Ovary (tissue), 10 donors: ENCODE measurements at places on chromosomes 6 and 20. TPM values are rescaled to one million over a fixed set of nuclear protein-coding genes. Genes with fewer than 3 reads are reported as not detected.

- H3K27ac ChIP-seq: peak overlapping the region; percentile 62
- DNase-seq: peak; percentile 28
- H3K27me3 ChIP-seq: no peaks in the 10 kb centered on the region
Measured at GRCh38 chr6:111872401-111873177, 663 bp downstream of the FYN start.

GRCh38 chr20:33685328-33686099 lies 671 bp downstream of the E2F1 start:
- H3K36me3 ChIP-seq: no peaks in the 10 kb centered on the region
- no peak overlapping the region for H3K27ac ChIP-seq
- no peaks in the 10 kb centered on the region for H3K27me3 ChIP-seq
- H3K4me1 ChIP-seq: peaks cover 24% of the 10 kb centered on the region
- DNase-seq: no peak

DNA sequence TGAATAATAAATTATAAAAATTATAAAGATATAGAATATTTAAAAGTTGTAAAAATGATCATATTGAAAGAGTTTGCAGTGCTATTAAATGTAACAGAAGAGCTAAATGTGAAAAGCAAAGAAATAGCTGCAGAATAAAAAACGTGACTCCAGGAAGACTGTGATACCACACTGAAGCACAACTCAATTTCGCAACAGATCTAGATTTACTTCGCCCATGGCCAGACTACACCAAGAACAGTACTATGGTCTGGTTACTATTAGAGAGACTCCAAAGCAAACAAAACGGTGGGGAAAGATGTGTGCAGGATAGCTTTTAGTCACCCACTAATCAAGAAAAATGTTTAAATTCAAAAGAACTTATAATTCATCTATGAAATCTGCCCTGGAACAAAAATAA lies 1.9 kb downstream of the CHD6 start:
- no peak for DNase-seq
- H3K27ac ChIP-seq: no peak overlapping the region
- H3K4me3 ChIP-seq: no peak overlapping the region

The TBXT gene
- not detected for total RNA-seq

The MGME1 gene
- total RNA-seq: 11.9 TPM

GRCh38 chr20:22525821-22526220 lies 58.6 kb downstream of the FOXA2 start:
- H3K27ac ChIP-seq: no peak overlapping the region
- no peak overlapping the region for H3K4me3 ChIP-seq
- no peaks in the 10 kb centered on the region for H3K27me3 ChIP-seq
- no peaks in the 10 kb centered on the region for H3K36me3 ChIP-seq

The PPP1R14C gene
- 8.6 TPM for total RNA-seq

- H3K36me3 ChIP-seq: no peaks in the 10 kb centered on the region
- DNase-seq: no peak
- H3K27ac ChIP-seq: no peak overlapping the region
- H3K4me1 ChIP-seq: peaks cover 1% of the 10 kb centered on the region
Measured at GRCh38 chr20:44302026-44302669, 8.9 kb downstream of the FITM2 start.

DNA sequence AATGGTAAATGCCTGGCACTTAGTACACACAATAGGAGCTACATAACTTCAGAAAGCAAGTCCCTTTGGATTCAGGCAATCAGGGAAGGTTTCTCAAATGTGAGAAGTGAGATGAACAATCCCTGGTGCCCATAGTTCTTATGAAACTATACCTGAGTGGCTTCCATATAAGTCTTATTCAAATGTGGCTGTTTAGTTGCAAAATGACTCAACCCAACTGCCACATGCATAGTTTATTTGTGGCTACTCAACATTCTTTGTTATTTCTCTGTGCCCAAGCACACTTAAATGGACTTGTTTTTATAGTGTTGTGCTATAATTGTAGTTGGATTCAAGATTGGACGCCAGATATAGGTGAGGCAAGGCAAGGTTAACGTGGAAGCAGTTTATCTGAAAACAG lies 93.7 kb upstream of the ATXN1 start:
- H3K27me3 ChIP-seq: no peaks in the 10 kb centered on the region
- no peaks in the 10 kb centered on the region for H3K4me1 ChIP-seq
- H3K36me3 ChIP-seq: no peaks in the 10 kb centered on the region
- H3K27ac ChIP-seq: no peak overlapping the region
- no peak overlapping the region for H3K4me3 ChIP-seq

DNA sequence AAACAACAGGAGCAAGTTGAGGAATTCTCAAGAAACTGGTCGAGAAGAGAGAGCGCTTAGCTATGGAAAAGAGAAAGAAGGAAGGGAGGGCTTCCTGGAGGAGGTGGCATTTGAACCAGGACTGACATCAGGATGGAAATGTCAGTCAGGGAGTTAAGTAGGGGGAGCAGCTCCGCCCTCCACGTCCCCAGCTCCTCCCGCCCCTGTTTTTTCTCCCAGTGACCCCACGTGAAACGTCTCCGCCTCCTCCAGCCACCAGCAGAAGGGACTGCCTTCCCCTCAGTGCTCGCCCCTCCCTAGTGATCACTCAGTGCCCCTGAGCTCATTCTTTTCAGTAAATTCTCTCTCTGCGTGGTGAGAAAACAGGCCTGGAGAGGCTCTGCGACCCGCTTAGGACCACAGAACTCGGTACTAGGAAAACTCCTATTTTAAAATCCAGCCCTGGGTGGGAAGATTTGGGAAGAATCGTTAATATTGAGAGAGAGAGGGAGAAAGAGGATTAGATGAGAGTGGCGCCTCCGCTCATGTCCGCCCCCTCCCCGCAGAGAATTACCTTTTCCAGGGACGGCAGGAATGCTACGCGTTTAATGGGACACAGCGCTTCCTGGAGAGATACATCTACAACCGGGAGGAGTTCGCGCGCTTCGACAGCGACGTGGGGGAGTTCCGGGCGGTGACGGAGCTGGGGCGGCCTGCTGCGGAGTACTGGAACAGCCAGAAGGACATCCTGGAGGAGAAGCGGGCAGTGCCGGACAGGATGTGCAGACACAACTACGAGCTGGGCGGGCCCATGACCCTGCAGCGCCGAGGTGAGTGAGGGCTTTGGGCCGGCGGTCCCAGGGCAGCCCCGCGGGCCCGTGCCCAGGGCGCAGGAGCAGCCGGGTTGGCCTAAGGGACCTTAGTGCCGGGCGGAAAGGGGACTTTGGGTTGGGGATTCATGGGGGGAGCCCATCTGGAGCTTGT lies 4.6 kb downstream of the HLA-DPB1 start:
- H3K4me3 ChIP-seq: peak overlapping the region; percentile 40
- H3K36me3 ChIP-seq: no peaks in the 10 kb centered on the region
- H3K27me3 ChIP-seq: no peaks in the 10 kb centered on the region
- DNase-seq: peak; percentile 71

DNA sequence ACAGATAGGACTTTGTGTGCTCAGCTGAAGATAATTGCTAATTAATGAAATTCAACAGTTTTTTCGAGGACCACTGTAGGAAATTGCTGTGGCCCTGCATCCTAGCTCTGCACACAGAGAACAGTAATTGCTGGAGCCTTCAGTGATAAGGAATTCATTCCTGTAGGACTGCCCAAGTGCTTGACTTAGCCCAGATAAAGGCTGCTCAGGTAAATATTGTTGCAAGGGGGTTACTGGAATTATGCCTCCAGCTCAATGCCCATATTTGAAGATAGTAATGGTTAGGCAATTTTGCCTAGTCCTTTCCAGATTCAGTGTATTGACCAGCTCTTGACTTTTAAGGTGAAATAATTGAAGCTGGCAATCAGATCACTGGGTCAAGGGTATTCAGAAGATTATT lies 122.9 kb downstream of the SLC24A3 start:
- DNase-seq: no peak
- no peak overlapping the region for H3K27ac ChIP-seq
- H3K4me3 ChIP-seq: no peak overlapping the region

DNA sequence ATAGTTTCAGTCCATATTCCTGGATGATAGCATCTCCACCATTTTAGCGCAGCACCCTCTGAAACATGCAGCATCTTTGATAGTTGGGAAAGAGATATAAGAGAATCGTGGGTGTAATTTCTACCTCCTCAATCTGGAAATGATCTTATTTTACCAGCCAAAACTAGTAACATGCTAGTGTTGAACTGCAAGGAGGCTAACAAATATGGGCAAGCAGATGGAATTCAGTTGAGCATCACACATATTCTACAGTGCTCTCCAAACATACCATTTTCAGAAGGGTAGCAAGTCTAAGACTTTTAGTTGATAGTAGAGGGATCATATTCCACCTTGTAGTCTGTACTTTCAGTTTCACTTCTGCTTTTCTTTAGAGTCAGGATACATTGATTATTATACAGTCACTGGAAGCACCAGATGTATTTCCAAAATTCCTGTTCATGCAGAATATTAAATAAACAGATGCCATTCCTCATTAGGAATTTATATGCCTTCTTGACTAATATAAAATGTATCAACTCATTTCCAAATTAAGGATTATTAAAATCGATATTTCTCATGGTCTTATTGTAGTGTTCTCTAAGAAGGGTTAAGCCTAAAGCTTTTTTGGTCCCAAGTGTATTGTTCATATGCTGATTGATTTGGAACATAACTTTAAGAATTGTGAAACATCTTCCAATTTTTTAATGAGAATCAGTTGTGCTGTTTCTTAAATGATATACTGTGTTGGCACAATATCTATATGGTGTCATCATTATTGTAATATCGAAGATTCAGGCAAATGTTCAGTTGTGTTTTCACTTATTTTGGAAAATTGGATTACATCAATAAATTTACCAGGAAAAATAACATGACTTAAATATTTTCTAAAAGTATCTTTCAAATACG lies 362.0 kb downstream of the CENPW start:
- no peak overlapping the region for H3K27ac ChIP-seq
- no peak for DNase-seq
- H3K27me3 ChIP-seq: no peaks in the 10 kb centered on the region
- no peak overlapping the region for H3K4me3 ChIP-seq
- H3K4me1 ChIP-seq: no peaks in the 10 kb centered on the region

- no peaks in the 10 kb centered on the region for H3K27me3 ChIP-seq
- peaks cover 6% of the 10 kb centered on the region for H3K4me1 ChIP-seq
- DNase-seq: no peak
- H3K4me3 ChIP-seq: no peak overlapping the region
Measured at GRCh38 chr6:150140236-150140969, 2.4 kb upstream of the PPP1R14C start.

- H3K27me3 ChIP-seq: no peaks in the 10 kb centered on the region
- no peak for DNase-seq
- no peak overlapping the region for H3K4me3 ChIP-seq
- H3K27ac ChIP-seq: no peak overlapping the region
Measured at GRCh38 chr6:3806169-3806922, 42.8 kb upstream of the FAM50B start.

The OR2H2 gene
- total RNA-seq: not detected

The DSP gene
- 65.7 TPM for total RNA-seq

The JAG1 gene
- total RNA-seq: 30.5 TPM

DNA sequence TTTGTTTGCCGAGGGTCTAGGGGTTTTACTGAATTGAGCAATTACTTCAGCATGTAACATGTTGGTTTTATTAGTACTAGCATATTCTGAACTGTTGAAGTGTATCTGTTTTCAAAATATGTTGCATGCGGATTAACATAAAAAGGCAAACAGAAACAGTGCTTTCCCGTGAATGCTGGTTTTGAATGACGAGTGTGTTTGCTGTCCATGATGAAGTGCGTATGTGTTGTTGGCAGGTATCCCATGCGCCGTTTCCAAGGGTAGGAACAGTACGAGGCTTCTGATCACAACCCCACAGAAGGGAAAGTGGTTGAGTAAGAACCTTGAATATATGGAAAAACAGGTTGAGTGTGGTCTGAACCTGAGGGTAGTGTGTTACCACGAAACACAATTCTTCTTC lies 232.9 kb downstream of the SAMD5 start:
- peaks cover 4% of the 10 kb centered on the region for H3K4me1 ChIP-seq
- no peak overlapping the region for H3K27ac ChIP-seq
- DNase-seq: no peak
- no peaks in the 10 kb centered on the region for H3K36me3 ChIP-seq
- H3K4me3 ChIP-seq: no peak overlapping the region

DNA sequence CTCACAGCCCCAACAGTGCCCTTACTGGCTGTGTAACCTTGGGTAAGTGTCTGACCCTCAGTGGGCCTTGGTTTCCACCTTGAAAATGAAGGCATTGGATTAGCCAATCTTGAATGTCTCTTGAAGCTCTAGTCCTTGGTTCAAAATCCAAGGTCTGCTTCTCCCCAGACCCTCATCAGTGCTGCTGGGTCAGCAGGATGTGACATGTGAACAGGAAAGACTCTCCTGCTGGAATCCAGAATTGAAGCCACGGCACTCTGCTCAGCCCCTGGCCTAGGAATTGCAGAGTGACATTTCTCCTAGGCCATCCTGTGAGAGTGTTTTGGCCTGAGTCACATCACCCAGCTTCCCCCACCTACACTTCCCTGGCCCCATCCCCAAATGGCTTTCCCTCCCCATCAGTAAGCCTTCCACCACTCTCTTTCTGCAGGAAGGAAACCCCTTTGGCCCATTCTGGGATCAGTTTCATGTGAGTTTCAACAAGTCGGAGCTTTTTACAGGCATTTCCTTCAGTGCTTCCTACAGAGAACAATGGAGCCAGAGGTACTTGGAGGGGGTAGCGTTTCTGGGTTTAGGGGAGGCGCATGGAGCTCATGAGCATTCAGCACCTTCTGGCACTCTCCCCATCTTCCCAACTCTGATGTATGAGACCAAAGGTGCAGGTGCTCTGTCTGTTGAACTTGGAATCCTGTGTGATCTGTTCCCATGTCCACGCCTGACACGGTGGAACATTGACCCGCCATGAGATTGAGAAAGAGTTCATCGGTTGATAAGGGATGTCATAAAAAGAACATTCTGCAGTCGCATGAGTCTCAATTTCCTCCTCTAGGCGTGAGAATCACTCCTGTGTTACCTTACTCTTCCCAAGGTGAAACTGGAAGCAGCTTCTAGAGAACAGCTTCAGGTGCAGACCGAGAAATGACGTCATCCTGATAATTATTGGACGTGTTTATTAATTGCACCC lies 8.8 kb downstream of the POFUT1 start:
- no peaks in the 10 kb centered on the region for H3K4me1 ChIP-seq
- H3K27me3 ChIP-seq: no peaks in the 10 kb centered on the region
- H3K4me3 ChIP-seq: no peak overlapping the region
- no peaks in the 10 kb centered on the region for H3K36me3 ChIP-seq

The TOX2 gene
- total RNA-seq: 2.1 TPM

DNA sequence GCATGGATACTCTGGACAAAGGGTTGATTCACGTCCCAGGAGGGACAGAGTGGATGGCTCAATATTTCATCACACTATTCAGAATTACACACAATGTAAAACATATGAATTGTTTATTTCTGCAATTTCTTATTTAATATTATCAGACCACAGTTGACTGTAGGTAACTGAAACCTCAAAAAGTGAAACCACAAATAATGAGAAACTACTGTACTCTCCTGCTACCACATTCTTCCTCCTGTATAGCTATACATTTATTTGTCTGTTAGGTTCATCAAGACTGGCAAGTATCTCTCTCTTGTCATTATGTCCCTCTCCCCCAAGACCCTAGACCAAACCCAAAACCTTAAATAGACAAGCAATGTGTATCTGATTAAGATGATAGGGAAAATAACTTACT lies 60.0 kb downstream of the SYCP2 start:
- H3K27me3 ChIP-seq: no peaks in the 10 kb centered on the region
- H3K36me3 ChIP-seq: no peaks in the 10 kb centered on the region
- H3K27ac ChIP-seq: no peak overlapping the region
- H3K4me1 ChIP-seq: no peaks in the 10 kb centered on the region
- DNase-seq: no peak

GRCh38 chr20:50260479-50261221 lies 70.0 kb downstream of the CEBPB start:
- no peak for DNase-seq
- no peaks in the 10 kb centered on the region for H3K36me3 ChIP-seq
- peaks cover 1% of the 10 kb centered on the region for H3K4me1 ChIP-seq
- H3K27me3 ChIP-seq: no peaks in the 10 kb centered on the region
